NCI-H526 (cell line): ENCODE measurements at places on chromosomes 1 and 21.
A peak's percentile ranks its signal among the peaks of the same experiment; 100 is the strongest.

DNA sequence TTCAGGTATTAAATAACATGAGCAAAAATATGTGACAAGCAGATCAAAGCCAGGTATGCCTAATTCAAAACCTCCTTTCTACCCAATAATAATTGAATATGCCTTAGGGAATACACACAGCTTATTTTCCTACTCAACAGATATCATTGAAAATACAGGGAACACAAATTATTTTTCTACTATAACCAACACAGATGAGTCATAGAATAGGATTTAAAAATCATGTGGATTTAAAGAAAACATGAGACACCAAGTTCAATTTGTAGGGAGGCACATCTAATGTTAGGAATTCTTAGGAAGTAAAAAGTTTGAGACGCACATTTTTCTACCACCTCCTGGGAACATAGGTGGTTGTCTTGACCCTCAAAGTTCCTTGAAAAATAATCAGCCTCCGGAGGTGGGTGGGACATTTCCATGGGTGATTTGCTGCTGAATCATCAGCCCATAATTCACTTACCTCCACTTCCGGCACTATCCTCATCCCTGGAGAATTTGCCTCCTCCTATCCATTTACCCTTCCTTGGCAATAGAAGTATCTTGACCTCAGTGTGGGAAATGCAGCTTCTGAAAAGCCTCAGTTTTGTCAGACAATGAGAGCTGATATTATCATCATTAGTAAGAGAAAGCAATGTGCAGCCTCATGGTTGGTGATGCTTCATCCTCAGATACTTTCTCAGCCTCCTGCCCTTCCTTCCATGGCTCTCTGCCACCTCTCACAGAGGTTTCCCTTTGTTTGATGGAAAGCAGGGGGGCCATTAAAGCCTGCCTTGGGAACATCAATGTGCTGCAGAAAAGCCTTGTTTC is 33.5 kb upstream of the RGS4 start:
- no peak for DNase-seq

- no peak for DNase-seq
Measured at GRCh38 chr1:39896909-39897685, 4.6 kb downstream of the MYCL start.

GRCh38 chr1:155026154-155026553 is 7.4 kb downstream of the DCST2 start:
- no peak for DNase-seq

DNA sequence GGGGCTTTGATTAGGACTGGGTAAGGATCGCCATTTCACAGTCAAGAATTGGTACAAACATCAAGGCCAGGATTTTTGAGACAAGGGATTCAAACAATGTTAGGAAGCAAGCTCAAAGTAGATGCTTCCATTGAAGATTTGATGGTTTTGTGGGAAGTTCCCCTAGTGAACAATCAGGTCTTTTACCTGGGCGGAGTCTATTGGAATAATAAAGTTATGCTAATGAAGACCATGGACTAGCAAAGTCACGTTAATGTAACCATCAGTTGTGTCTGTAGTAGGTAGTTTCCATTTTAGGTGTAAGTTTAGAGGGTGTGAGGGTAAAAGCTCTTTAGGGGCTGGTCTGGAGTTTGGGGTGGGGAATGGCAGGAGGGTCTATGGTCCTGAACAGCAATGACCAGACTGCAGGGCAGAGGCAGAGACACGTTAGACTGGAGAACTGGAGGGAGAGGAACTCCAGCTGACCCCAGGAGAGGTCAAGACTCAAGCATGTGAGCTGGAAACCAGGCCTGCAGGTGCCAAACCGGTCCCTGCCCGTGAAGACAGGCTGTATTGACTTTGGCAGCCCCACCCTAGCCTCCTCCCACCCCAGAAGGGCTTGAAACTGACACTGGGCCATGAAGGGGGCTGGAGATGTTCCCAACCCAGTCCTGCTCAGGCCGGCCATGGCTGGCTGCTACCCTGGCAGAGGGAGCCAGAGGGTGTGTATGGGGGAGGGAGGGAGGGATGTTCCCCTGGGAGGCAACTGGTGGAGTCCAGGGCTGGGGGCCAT is 36.0 kb upstream of the GPR37L1 start:
- peak; percentile 60 for DNase-seq

DNA sequence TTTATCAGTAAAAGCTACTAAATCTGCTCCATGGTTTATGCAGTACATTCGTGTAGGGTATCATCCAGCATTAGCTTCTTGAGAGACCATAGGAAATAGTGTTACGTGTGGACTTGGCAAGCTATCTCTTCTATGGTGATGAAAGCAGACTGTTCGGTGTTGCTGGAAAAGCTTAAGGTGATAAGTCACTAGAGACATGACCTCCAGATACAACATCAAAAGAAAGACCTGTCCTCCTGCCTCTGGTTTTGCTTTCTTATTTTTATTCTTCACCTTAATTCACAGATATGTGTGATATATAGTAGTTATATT is 53.5 kb upstream of the S1PR1 start:
- DNase-seq = no peak

- DNase-seq = no peak
Measured at GRCh38 chr1:178530037-178530402, 17.1 kb downstream of the TEX35 start.

DNA sequence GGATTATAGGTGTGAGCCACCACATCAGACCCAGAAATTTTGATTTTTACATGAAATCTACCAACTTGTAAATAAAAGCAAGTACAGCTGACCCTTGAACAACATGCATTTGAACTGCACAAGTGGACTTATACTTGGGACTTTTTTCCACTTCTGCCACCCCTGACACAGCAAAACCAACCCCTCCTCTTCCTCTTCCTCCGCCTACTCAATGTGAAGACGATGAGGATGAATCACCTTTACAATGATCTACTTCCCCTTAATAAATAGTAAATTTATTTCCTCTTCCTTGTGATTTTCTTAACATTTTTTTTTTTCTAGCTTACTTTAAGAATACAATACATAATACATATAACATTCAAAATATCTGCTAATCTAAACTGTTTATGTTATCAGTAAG is 17.5 kb upstream of the YRDC start:
- no peak for DNase-seq

DNA sequence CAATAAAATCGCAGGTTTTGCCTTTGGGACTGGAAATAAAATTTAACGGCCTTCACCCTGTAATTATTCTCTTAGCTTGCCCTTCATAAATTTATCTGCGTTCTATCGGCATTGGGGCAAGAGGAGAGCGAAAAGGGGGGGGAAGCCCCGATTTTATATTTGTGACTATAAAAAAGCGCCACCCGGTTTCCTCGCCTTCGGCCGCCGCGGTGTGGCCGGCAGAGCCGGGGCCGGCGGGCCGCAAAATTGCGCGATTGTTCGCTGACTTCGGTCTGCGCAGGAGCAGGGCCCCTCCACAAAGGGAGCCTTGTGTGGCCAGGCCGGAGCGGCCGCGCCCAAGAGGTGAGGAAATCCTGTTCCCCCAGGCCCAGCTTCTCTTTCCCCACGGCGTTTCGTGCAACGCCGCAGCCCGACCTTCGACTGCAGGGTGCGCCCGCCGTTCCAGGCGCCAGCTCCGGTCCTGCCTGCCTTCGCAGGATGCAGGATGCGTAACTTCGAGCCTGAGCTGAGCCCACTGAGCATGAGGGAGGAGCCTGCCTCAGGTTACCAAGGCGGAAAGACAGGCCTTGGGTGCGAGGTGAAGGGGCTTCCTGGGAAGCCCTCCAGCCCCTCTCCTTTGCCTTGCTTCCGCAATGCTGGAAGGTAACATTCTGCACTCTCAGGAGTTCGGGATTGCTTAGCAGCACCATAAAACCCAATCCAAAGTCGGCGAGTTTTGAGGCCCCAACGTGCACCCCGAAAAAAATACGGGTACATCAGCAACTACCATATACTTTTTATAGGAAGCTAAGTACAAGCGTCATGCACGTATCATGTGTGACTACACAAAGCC is 4.9 kb upstream of the TBX15 start:
- DNase-seq = no peak

DNA sequence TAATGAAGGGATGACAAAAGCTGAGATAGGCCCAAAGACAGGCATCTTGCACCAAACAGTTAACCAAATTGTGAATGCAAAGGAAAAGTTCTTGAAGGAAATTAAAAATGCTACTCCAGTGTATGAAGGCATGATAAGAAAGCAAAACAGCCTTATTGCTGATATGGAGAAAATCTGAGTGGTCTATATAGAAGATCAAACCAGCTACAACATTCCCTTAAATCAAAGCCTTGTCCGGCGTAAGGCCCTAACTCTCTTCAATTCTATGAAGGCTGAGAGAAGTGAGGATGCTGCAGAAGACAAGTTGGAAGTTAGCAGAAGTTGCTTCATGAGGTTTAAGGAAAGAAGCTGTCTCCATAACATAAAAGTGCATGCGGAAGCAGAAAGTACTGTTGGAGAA is 4.3 kb upstream of the ANGEL2 start:
- DNase-seq = no peak

DNA sequence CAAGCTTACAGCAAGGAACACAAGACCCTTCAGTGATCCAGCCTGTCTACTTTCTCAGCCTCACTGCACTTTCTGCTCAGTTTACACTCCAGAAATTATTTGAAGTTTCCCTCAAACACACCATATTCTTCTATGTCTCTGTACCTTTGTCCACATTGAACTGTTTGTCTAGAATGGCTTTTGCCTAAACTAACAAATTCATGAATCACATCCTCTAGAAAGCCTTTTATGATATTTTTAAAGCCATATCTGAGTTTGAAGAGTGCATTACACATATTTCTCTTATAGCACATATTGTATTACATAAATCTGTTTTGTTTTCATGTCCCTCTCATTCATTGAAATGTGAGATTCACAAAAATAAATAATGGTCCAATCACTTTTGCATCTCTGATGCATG is 446.0 kb upstream of the ZRANB2 start:
- no peak for DNase-seq

DNA sequence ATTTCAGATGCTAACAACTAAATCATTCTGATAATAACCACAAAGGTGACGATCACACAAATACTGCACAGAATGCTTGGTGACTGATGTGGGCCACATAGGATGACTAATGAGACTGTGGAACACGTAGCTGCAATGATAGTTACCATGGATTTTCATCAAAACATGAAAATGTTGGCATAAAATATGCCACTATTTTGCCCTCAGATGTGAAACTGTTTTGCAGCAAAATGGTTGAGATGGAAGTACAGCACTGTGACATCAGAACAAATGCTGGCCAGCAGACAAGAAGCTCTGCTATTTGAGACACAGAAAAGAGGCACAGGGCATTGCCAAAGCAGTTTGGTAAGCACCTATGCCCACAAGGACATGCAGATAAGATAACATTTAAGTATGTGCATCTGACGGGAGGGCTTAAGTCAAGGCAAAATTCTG is 83.8 kb downstream of the NIBAN1 start:
- DNase-seq = no peak

GRCh38 chr1:220967911-220968310 is 88.7 kb downstream of the HLX start:
- DNase-seq = no peak

- no peak for DNase-seq
Measured at GRCh38 chr1:150796374-150796773, 11.7 kb downstream of the CTSK start.

DNA sequence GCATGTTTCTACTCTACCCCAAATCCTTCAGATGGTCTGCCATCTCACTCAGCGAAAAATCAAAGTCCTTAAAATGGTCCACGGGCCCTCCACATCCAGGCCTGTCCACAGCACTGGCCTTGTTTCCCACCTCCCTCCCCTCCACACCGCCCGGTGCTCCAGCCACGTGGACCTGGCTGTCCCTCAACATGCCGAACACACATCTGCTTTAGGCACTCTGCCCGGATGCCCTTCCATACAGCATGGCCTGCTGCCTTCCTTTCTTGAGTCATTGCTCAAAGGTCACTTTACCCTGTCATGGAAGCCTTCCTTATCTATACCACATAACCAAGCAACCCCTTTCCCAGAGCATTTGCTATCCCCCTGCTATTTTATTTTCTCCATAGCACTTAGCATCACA is 143.0 kb downstream of the DNM3 start:
- no peak for DNase-seq

- DNase-seq = no peak
Measured at GRCh38 chr1:212591922-212592321, 16.6 kb upstream of the ATF3 start.

- peak; percentile 87 for DNase-seq
Measured at GRCh38 chr1:46179138-46180081, 3.1 kb upstream of the P3R3URF start.

DNA sequence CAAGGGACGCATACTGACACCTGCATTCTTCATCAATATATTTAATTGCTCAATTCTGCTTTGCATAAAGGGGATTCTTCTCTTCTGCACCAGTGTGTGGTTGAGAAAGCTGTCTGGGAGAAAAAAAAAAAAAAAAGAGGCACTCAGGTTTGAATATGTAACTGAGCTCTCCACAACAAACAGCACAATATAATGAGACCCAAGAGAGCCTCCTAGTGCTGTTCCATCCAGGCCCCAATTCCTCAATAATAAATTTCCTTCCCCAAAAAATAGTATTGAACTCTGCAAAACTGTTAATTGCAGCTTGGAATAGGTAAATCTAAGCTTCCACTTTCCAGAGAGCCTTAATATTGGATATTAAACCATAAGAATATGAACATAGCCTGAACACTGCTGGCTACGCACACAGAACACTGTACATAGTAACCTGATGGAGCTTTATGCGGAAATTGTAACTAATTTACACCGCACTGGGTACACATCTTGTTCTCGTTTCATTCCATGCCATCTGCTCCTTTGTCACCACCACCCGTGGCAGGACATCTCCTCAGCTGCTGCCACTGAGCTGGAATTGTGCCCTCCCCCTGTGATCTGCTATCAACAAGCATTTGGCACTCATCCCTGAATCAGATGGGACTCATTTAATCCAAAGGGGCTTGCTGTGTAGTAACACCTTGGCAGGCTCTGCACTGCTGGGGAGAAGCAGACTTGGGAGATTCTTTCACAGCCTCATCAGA is 272.0 kb downstream of the HHIPL2 start:
- peak; percentile 28 for DNase-seq

- no peak for DNase-seq
Measured at GRCh38 chr1:153833171-153833570, 58.0 kb downstream of the SLC27A3 start.

DNA sequence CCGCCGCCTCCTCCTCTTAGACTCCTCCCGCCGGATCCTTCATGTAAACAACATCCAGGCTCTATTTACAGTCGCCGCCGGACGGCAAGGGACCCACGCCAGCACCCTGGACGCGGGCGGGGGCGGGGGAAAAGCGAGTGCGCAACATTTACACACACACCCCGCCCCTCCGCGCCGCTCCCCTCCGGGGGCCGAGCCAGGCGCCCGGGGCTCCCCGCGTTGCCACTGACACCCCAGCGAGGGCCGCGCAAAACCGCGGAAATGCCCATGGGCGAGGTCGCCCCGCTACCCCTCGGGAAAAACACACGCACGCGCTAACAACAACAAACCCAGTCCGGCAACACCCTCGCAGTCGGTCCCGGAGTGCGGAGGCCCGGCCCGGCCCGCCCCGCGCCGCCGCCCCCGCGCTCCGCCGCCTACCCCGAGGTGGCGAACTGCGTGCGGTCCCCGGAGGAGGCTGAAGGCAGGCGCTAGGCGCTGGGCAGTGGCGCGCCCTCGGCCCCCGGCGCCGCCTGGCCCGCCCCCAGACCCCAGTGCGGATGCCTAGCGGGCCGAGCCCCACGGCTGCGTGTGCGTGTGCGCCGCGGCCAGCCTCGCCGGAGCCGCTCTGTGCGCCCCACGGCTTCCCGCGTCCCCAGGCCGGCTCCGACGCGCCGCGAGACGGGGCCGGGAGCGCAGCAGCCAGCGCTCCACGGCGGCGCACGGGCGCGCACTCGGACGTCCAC is 81.1 kb upstream of the AK4 start:
- peak; percentile 70 for DNase-seq
